ENCODE measurements at places on chromosomes 7 and 10. TPM values are rescaled to one million over a fixed set of nuclear protein-coding genes. Genes with fewer than 3 reads are reported as not detected.

MRLN gene
- not detected for total RNA-seq

HPSE2 gene
- total RNA-seq, result not detected

EN2 gene
- not detected for total RNA-seq

PAPOLB gene
- not detected for total RNA-seq

GALNT17 gene
- total RNA-seq, result not detected

DNA sequence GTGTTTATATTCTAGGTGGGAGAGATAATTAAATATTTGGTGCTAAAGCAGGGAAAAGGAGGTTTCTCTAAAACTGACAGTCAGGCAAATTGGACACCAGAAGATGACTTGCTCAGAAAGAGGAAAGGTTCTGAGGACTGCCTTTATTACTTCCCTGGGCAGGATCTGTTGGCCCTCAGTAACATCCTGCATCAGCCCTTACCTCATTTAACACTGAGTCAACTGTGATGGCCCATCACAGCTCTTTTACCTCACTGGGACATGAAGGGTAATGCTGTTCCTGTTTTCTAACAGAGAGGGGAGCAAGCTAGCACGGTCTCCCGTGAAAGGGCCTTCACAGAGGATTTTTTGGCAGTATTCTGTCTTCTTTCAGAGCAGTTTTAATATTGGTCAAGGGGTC is 12.0 kb downstream of the PPP1R17 start:
- DNase-seq, result no peak

Measured in activated CD4-positive, alpha-beta memory T cell treated with anti-CD3 and anti-CD28 coated beads for 36 hours (primary cell).